ENCODE measurements at places on chromosomes 5 and 9.

GRCh38 chr5:128081111-128081851, 2.3 kb upstream of the SLC12A2 start:
- no peak for DNase-seq

DNA sequence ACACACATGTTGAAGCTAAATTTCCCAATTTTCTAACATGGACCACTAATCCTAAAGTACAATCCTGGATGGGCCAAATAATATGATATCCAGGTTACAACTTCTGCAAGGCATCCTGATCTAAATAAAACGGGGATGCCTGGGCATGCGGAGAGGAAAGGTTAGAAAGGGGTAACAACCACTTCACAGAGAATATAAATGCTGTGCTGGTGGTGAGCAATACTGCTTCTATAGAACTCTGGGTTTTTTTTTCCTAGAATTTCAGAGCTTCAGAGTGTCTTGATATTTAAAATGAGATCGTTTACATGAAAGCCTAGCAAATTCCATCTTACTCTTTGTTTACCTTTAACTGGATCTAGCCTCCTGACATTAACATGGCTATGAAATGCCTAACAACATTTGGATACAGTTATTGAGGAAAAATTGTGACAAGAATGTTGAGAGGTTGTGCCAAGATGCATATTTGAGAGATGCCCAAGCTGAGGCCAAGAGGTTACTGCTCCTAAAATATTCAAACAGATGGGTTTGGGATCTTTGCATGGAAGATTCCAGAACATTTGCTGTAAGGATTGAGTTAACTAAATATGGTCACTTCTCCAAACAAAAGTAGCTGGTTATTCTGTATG, 22.4 kb downstream of the TNFAIP8 start:
- no peak for DNase-seq

- peak; percentile 8 for DNase-seq
These were observed 2.7 kb downstream of the GCNT4 start for GRCh38 chr5:75049456-75050351.

DNA sequence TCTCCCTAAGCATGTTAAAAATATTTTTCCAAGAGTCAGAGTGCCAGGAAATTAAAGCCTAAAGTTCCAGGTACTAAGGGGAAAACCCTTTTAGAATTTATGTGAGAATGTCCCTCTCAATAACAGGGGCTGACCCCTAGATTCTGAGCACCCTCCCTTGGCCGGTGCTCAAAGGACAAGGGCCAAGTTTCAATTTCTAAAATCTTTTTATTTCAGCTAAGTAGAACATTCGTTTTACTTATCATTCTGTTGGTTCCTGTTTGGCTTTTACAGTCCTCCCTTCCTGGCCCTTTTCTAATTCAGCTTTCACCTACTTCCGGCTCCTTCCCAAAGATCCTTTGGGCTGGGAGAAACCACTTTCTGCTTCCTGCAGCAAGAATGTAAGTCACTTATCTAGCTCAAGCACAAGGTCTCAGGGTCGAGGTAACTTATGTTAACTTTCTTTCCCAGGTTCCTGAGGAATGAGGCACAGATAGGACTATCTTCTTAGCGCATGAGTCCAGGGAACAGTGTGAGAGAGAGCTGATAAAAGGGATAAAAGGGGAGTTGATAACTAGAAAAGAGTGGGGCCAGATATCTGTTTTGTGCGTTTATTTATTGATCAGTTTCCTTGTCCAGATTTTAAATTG, 34.6 kb upstream of the F2RL2 start:
- no peak for DNase-seq

- DNase-seq = no peak
These were observed 82.0 kb downstream of the ZNF622 start for GRCh38 chr5:16383544-16384052.

DNA sequence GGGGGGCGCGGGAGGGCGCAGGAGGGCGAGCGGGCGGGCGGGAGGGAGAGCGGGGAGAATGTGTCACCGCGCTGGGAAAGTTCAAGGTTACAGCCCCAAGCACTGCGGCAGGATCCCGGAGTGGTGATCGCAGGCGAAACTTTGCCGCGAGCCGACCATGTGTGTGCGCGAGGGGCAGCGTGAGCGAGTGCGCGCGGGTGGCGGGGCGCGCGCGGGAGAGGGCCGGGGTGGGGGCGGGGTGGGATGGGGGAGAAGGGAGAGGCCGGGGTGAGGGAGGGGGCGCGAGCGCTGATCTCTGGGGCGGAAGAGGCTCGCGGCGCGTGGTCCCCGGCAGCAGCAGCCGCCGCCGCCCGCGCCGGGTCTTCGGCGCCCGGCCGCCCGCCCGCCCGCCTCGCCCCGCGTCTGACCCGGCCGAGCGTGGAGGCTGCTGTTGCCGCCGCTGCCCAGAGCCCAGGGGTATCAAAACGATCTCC, at the start of gene NFIB:
Gene NFIB (minus strand): TSS at position 191 of the 473 bp plus-strand sequence. CDS start 630 bp downstream, outside the sequence.
- no peak for DNase-seq

DNA sequence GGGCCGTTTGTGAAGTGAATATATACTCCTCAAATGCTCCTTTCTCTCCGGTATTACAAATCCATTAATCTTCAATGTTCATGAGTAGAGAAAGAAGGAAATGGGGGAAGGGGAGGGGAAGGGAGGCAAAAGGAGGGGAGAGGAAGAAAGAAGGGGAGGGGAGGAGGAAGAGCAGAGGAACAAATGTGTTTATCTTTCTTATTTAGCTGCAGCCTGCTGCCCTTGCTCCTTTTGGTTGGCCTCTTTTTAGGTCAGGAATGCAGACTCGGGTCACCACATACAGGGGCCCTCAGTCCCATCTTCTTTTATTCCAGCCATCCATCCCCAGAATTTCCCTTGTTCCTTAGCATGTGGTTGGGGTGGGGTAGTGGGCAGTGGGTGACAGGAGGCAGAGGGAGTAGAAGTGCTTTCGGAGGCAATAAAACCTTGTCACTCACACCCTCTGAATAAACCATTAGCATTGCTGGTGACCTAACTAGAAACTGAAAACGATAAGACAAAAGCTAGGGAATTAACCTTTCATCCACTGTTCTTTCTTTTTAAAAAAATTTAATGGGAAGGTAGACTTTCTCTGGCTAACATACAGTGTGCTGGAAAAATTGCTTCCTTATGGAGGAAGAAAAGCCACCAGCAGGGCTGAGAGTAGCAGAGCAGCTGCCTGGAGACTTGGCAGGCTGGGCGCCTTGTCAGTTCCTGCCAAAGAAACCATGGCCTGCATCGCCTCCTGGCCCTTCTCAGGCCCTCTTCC, 16.8 kb upstream of the PRLR start:
- no peak for DNase-seq

GRCh38 chr5:92527311-92528078, 1053.5 kb downstream of the NR2F1-AS1 start:
- DNase-seq = no peak

GRCh38 chr5:42840842-42841567, 29.3 kb upstream of the SELENOP start:
- DNase-seq = no peak

GRCh38 chr5:55037046-55037771, 13.2 kb downstream of the GZMK start:
- no peak for DNase-seq

DNA sequence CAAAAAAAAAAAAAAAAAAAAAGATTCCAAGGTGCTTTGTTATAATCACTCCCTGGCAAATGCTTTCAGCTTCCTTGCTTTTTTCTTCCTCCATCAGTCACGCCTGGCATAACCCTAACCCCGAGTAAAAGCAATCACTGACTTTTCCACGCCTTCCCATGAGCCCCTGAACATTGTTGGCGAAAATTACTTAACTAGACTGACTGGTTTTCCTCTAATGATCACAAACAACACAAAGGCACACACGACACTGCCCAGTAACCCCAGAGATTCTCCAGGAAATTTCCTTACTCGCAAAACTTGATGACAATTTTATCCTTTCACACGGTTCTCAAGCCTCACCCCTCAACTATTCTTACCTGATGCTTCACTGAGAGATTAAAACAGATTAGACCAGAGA, 11.4 kb upstream of the PTGR1 start:
- DNase-seq = no peak

DNA sequence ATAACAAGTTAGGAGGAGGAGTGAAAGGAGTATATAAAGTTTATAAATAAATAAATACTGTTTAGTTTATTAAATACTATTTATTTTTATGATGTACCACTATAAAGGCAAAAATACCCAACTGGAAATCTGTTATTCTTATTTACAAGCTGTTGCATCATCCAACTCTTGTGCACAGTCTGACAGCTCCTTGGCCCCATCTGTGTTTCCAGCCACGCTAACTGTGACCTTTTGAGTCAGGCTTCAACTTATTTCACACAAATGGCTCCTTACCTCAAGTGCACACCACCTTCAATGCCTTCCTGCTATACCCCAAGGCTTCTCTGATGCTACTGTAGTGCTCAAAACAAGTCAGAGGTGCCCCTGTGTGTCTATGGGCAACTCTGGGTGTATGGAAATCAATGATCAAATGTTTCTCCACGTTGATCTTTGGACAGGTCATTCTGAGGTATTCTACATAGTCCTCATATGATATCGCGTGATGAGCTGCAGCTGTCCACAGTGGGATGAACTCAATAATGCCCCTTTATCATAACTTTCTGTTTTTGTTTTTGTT, 303.2 kb upstream of the GRAMD2B start:
- DNase-seq = no peak

- no peak for DNase-seq
These were observed 58.4 kb downstream of the WHRN start for GRCh38 chr9:114446672-114447450.

GRCh38 chr9:75992482-75993206, 102.2 kb downstream of the PCSK5 start:
- DNase-seq = no peak

- DNase-seq = no peak
These were observed 63.8 kb upstream of the CCNG1 start for GRCh38 chr5:163373436-163374084.

DNA sequence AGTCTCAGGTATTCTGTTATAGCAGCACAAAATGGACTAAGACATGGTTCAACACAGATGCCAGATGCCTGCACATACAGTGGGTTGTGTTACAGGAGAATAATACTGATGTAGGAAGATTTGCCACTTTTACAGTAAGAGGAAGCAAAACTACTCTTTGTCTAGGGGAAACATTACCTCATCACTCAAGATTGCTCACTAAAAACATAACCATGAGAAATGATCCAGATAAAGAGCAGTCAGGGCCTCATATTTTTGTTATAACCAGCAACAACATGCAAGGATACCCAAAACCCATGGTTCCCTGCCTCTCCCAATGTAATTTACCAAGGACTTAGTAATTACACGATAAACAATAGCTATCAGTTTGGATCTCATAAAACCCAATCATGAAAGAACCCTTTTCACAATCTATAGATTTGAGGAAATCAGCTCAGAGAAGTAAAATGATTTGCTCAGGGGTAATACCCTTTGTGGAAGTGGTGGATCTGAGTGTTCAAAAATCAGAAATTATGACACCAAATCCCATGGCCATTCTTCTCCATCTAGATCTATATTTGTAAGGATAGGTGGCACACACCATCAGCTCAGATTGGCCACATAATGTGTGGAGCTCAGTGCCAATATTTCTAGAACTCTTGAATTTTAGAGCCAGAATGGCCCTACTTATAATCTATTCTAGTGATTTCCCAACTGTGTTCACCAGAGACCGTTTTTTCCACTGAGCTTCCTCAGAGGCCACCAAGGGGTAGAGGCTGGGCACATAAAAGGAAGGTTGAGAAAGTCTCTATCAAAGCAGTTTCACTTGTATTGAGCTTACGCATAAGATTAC, 27.8 kb downstream of the DPYSL3 start:
- DNase-seq = no peak

- DNase-seq = no peak
These were observed 346.9 kb downstream of the ZSWIM6 start for GRCh38 chr5:61678966-61679365.

DNA sequence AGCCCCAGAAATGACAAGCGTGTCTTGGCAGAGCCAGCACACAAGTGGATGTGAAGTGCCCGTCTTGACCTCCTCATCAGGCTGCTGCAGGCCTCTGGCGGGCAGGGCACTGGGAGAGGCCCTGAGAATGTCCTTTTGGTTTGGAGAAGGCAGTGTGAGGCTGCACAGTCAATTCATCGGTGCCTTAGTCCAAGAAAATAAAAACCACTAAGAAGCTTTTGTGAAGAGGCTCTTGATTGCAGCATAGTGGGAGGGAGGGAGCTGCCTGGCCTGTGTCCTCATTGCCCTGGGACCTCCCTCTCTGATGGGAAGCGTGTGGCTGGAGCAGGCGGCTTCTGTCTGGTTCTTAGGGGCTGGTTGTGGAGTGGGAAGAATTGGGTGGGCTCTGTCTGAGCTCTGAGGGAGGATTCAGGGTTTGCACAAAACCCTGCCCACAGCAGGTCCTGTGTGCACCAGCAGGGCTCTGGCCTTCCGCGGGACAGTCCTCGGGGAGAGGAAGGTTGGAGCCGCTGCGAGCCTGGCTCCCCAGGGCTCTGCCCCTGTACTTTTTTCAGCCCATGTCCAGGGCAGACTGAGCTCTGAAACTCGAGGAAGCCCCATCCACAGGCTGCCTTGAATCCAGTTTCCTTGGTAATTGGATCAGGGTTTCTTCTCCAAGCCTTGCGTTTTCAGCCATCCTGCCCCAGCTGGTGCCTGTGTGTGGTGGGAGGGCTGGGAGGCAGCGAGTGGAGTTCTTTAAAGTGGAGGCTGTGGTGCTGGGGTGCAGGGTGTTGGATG, 1.1 kb downstream of the HRCT1 start:
- DNase-seq = no peak

- DNase-seq = peak; percentile 3
These were observed 220.4 kb downstream of the PARP8 start for GRCh38 chr5:50886657-50887345.

- no peak for DNase-seq
These were observed 799.2 kb downstream of the TLE1 start for GRCh38 chr9:80890124-80890523.

GRCh38 chr5:101796427-101796826, 499.7 kb downstream of the SLCO4C1 start:
- DNase-seq = no peak

- no peak for DNase-seq
These were observed 572.8 kb downstream of the CCDC171 start for GRCh38 chr9:16125629-16126028.

DNA sequence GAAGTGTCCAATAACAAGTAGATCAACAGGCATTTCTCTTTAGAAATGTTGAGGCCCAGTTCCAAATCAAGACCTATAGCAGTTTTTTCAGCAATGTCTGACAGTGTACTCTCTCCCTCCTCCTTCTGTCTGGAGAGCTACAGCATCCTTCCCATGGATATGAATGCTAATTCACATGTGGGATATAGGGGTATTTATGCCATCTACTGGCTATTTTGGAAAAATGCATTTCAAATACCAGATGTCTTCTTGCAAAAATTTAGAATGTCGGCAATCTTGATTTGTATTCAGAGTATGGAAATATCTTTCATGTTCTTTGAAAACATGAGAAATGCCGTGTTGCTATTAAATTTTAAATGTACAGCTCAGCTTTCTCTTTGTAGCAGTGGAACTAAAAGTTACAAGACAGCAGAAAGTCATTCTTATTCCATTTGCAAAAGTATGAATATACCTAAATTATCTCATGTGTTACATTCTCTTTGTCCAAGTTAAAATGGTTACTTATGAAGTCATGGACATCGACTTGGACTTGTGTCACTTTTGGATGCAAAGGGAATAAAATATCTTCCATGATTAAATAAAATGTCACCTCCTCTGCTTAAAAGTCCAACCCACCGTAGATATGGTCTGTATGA, 647.8 kb downstream of the TAF11L14 start:
- peak; percentile 25 for DNase-seq

- DNase-seq = no peak
These were observed 1.9 kb downstream of the ABO start for GRCh38 chr9:133273098-133273497.
